ENCODE measurements at places on chromosomes 16 and 17.

- no peak for DNase-seq
These were observed 36.2 kb downstream of the SETD6 start for GRCh38 chr16:58551496-58551895.

DNA sequence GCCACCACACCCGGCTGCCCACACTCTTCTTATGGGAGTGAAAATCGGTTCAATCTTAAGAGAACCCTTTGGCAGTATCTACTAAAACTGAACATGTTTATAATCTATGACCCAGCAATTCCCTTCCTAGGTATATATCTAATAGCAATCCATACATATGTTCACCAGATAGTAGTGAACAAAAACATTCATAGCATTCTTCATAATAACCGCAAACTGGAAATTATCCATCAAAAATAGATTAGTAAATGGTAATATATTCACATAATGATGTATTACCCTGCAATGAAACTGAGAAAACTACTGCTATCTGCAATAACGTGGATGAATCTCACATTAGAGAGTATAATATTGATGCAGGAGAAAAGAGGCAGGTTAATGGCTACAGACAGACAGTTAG, 23.1 kb downstream of the COPRS start:
- no peak for DNase-seq

DNA sequence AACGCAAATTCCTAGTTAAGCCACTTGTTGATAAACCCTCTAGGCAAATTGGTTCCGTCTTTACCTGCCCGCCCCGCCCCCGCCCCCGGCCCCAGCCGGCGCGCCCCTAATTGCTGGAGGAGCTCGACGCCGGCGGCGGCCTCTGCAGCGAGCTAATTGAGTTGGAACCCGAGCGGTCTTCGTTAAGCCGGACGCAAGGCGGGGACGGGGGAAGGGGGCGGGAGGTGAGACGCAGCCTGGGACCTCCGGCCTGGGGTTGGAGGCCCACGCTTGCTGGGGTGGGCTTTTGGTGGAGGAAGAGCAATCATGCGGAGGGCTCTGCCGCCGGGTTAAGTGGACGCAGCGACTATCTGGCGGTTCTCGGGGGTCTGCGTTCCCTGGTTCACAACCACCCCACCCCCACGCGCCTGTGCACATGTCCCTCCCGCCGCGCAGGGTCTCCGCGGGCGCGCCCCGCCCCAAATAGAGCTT, 12.7 kb upstream of the FOXF1 start:
- no peak for DNase-seq

DNA sequence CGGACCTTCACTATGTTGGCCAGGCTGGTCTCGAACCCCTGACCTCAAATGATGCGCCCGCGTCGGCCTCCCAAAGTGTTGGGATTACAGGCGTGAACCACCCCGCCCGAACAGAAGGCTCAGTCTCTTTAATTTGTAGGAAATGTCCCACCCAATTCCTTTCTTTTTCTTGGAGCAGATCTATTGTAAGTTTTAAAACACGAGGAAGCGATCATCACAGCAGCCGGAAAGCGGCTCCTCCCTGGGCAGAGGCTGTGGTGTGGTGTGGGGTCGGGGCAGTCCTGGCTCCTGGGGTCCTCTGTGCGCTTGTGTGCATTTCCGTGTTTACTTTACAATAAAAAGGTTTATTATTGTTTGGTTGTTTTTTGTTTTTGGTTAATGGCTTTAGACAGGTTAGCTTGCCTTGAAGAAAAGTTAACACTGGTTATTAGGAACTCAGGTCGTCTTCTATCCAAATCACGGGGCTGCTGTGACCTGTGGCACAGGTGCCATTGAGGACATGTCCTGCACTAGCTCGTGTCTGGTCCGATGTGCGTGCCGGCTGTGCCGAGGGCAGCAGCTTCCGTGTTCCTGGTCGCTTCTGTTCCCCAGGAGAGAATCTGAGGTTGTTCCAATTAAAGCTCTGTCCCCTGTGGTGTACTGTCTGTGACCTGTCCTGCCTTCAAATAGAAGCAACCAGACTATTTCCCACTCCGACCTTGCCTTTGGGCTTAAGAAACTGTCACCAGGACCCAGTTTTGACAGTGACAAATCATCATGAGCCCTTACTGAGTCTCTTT, 83.1 kb downstream of the SEC14L1 start:
- no peak for DNase-seq

DNA sequence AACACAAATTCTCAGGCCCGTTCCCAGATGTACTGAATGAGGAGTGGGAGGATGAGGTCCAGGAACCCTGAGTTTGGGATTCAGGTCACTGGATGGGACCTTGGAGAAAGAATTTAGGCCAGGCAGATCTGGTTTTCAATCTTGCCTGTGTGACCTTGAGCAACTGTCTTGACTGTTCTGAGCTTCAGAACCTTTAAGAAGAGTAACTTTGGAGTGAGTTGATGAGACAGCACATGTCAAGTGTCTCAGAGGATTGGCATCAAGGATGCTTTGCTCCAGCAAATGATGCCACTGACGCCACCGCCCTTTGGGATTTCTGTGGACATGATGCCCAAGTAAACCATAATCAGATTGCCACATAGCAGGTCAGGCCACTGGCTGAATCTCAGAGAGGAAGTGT, 56.2 kb upstream of the DNAJA2 start:
- no peak for DNase-seq

DNA sequence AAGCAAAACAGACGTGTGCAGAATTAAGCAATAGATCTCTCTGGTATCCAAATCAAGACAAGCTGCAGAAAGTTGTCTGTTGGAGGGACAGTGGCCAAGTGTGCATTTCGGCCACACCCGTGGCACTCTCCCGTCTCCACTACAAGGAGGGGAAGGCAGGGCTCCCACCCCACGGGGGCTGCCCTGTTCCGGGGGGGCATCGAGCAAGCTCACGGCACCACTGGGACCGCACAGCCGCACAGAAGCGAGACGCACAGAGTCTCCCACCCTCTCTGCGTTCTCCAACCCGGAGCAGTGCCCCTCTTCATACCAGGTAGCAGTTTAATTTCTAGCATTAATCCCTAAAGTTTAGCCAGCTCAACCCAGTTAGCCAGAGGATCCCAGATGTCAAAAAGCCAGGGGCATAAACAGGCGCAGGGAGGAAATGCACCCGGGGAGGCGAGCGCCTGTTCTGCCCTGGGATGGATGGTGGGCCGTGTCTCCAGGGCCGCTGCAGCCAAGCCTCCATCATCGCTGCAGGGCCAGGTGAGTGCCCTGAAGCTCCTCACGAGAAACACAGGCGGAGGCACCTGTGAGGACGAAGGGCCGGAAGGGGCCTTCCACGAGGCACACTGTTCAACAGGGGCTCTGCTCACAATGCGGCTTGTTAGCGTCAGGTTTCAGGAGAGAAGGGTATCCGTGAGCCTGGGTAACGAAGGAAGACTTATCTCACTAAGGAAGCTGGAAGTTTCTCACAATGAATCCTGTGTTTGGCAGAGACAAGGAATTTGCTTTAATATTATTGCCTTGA, 42.1 kb upstream of the METRNL start:
- DNase-seq: no peak

GRCh38 chr17:27570578-27570914, 60.4 kb upstream of the LGALS9 start:
- DNase-seq: no peak

DNA sequence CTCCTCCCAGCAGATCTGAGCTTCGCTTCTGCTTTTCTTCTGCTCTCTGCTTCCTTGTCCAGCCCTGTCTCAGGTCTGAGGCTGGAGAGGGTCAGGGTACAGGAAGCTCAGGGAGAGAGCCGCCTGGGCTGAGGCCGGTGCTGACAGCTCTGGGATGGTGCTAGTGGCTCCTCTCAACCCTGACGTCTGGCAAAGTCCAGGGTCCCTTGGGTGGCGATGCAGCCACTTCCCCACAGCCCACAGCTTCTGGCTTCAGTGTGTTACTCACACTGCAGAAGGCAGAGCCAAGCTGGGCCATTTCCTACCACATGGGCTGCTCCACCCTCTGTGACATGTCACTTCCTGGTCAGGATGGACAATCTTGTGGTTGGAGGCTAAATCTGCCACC, at the start of gene CD300C:
Gene CD300C (minus strand): TSS at position 273 of the 388 bp plus-strand sequence. CDS start 333 bp downstream, outside the sequence.
- no peak for DNase-seq

DNA sequence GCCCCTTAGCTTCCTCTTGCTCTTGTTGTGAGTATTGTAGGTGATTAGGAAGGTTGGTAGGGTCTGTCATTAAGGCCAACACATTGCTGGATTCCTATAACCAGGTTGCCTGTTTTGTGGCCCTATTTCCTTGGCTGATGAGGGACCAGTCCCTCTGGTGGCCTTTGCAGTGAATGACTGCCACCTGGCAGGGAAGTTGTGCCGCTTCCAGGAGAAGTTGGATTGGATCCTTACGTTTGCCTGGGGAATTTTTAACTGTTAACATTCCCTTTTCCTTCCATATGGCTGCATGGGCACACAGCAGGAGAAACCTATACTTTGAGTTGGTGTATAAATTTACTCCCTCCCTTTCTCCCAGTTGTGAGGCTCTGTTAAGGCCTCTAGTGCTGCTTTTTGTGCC, 32.4 kb downstream of the LCMT1 start:
- DNase-seq: no peak

DNA sequence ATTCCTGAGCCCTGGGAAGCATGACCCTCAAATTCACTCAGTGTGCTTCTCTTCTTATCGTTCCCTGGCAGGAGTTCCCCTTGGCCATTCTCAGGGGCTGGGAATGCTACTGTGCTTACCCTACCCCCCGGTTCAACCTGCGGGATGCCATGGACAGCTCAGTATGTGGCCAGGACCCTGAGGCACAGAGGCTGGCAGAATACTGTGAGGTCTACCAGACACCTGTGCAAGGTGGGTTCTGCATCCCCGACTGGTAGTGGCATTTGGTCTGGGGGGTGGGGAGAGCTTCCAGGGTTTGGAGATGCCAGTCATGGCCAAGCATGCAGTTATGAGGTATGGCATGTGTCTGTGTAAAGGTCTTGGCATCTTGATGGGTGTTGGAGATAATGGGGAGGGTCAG, 39.4 kb downstream of the WSCD1 start:
- DNase-seq: no peak

DNA sequence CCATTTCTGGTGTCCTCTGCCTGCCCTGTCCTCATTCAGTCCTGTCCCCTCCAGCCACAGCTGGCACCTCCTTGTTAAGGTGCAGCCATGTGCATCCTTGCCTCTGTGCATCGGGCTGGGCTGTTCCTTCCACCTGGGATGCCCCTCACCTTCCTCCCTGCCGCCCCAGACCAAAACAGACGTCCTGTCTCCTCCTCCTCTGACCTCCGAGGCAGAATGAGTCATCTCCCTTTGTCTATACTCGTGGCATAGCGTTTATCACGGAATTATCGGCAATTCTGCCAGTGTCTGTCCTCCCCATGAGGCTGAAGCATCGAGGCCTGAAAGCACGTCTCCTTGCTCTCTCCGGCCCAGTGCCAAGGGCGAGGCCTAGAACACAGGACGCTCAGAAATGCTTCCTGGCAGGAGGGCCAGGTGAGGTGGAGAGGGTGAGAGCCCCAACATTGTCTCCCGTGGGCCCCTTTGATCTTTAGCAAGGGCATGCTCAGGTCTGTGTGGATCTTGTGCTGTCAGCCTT, 4.6 kb downstream of the RAI1 start:
- DNase-seq: no peak

DNA sequence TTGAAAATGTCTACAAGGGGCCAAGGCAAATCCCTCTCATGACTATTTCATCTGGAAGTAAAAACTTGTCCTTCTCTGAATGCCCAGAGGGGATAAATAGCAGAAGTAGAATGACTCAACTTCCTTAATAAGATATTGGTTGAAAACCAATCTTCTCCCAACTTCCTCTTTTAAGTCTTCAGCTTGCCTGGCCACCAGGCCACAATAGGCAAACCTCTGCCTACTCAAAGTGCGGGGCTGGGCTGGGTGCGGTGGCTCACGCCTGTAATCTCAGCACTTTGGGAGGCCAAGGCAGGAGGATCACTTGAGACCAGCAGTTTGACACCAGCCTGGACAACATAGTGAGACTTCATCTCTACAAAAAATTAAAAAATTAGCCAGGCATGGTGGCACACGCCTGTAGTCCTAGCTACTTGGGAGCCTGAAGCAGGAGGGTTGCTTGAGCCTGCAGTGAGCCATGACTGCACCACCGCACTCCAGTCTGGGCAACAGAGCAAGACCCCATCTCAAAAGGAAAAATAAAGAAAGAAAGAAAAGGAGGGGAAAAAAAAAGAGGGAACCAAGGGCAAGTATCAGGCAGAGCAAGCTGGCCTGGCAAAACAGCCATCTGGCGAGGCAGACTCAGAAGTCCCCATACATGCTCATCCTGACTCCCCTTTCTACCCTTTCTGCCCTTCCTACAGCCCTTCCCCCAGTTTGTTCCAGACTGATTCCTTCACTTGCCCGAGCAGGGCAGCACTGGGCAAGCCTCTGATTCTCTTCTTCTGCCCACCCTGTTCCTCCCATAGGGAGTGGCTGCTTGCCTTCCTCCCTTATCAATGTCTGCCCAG, 20.6 kb downstream of the MAP3K14 start:
- DNase-seq: no peak

DNA sequence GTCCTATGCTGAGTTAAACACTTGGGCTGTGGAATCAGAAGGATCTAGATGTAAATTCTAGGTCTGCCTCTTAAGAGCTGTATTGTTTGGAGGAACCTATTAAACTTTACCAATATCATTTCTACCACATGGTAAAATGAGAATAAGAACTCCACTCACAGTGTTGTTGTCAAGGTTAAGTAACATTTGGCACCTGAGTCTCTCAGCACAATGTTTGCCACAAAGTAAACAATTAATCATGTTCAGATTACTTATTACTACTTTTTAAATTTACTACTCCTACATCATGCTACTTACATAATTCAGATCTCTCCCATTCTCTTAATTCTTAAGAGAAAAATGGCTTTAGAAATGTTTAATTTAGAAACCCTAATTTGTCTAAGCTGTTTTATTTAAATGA, 305.9 kb downstream of the CA10 start:
- DNase-seq: no peak

- DNase-seq: no peak
These were observed 807.9 kb downstream of the CDH8 start for GRCh38 chr16:61228371-61228770.

DNA sequence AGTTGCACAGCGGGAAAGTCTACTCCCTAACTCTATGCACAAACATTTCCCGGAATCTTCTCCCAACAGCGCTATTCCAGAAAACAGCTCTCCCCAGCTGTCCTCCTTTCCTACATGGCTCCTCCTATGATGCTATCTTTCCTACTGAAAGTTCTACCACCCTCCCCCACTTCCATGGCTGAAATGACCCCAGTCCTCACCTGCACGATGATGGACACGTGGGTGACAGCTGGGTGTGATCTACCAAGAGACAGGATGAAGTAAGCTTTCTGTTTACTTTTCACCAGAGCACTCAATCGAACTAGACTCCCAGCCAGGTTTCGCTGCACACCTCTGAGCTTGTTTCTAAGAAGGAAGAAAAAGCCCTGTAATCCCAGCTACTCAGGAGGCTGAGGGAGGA, 10.7 kb downstream of the CTC1 start:
- no peak for DNase-seq

DNA sequence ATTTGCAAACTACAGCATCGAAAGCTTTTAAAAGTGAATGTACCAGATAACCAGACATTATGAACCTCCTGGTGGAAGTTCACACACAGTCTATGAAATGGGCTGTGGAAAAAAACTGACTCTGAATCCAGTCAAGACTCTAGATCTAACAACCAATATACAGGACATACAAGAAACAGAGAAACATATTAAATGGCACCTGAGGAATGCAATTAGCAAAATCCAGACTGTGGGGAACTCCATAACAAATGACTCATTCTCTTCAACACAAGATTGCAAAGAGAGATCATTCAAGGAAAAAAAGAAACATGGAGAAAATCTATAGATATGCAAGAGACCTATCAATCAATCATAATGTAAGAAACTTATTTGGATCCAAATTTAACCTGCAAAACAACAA, 119.0 kb downstream of the MYO1D start:
- no peak for DNase-seq

- no peak for DNase-seq
These were observed 86.4 kb downstream of the SOCS1 start for GRCh38 chr16:11169641-11170040.

Measured in cortex of kidney (tissue), 1 donor.